Ecto neural progenitor cell (in vitro differentiated cells): ENCODE measurements at places on chromosomes 7 and 10.

DNA sequence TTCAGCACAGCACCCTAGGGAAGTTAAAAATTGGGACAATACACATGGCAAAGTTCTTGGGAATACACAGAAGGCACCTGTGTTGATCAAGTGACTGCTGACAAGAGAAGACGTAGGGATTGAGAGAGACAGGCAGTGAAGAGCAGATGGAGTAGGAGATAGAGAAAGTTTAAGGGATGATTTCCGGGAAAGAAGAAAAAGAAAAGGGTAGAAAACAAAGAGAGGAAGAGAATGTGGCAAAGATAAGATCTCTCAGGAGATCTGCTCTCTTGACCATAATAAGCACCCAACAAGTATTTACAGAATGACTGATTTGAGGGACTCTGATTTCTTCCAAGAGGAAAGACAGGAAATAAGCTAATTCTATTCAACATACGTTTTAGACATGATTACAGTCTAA is 15.1 kb upstream of the RALA start:
- DNase-seq = no peak

DNA sequence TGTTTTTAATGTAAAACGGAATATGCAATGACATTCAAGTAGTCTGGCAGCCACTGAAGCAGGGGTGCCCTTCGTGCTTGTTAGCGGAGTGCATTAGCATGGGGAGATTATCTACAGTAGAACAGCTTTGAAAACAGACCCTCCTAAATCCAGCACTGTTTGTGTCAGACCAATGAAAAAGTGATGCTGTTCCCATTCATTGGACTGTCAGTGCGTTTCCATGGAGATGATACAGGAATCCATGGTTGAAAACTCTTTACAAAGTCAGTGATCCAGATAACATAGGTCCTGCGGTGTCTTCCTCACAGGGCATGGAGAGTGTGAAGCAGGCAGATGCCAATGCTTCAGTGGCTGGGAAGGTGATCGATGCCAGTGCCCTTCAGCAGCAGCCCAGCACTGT is 73.6 kb downstream of the ITGB8 start:
- DNase-seq = peak; percentile 59

GRCh38 chr7:108049962-108050361 is 47.0 kb upstream of the LAMB1 start:
- DNase-seq = no peak

- peak; percentile 49 for DNase-seq
These were observed 4.2 kb upstream of the KCP start for GRCh38 chr7:128914566-128915151.

- DNase-seq = no peak
These were observed 110.6 kb upstream of the ASAH2 start for GRCh38 chr10:50361946-50362345.

GRCh38 chr10:17431871-17432311 is 22.5 kb downstream of the ST8SIA6 start:
- no peak for DNase-seq

GRCh38 chr10:13706604-13707003 is 119.8 kb downstream of the PRPF18 start:
- DNase-seq = no peak

- DNase-seq = no peak
These were observed 73.6 kb downstream of the CCSER2 start for GRCh38 chr10:84401854-84402611.

- DNase-seq = no peak
These were observed 206 bp downstream of the UPF2 start for GRCh38 chr10:12042409-12042796.

DNA sequence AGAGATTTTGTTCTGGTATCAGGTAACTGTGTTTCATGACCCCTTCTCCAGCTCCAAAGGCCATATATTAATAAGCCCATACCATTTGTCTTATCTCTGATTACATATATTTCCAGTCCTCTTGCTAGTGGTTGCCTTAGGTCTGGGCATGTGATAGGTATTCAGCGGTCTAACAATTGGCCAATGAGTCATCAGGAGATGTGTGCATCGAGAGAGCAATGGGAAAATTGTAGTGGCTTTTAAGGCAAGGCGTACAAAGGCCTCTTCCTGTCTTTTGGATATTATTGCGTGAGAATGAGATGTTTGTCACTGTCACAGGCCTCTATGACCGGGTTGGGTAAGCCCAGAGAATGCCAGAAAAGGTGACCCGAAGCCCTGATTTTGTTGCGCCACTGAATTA is 38.6 kb upstream of the SFRP5 start:
- DNase-seq = no peak

DNA sequence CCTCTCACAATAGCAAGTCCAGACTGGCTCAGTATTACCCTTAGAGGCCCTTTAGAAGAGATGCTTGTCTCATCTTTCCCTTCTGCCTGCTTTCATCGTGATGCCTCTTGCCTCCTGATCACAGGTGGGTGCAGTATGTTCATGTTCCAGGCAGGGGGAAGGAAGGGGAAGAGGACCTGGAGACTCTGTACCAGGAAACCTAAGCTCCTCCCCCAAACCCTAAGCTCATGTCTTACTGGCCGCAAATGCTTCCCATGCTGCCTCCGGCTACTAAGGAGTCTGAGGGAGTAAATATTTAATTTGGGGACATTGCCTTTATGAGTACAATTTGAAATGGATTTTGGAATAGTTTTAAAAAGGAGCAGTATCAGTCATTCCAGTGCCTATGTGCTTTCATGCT is 192.6 kb downstream of the CDCA7L start:
- no peak for DNase-seq

DNA sequence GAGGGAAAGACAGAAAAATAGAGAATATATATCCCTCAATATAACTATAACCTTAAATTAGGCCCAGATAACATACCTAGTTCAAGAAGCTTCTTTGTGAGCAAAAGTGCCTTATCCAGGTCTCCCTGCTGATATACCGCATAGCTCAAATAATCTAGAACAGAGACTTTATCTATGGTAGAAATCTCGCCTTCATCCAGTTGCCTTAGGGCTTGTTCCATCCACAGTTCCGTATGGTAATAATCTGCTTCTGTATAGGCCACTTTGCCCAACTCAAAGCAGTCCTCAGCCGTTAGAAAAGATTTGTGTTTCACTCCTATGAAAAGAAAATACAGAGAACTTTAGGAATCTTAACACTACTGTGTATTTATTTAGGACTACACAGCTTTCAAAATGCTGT is 43.4 kb downstream of the P4HA1 start:
- DNase-seq = no peak

DNA sequence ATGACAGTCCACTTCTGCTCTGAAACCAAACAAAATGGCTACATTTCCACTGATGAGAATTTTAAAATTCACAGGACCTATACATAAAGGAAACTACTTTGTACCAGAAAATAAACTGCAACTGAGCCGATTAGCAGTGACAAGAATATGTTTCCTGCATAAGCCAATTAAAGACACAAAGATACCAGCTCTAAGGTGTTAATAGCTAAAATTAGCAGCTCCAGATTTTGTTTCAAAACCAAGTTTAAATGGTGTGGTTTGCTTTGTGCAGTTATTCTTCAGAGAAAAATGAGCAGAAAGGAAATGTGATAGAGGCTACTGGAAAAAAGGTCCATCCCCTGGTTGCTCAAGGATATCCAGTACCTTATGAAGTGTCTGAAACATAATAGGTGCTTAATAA is 123.2 kb downstream of the ANK3 start:
- DNase-seq = no peak

DNA sequence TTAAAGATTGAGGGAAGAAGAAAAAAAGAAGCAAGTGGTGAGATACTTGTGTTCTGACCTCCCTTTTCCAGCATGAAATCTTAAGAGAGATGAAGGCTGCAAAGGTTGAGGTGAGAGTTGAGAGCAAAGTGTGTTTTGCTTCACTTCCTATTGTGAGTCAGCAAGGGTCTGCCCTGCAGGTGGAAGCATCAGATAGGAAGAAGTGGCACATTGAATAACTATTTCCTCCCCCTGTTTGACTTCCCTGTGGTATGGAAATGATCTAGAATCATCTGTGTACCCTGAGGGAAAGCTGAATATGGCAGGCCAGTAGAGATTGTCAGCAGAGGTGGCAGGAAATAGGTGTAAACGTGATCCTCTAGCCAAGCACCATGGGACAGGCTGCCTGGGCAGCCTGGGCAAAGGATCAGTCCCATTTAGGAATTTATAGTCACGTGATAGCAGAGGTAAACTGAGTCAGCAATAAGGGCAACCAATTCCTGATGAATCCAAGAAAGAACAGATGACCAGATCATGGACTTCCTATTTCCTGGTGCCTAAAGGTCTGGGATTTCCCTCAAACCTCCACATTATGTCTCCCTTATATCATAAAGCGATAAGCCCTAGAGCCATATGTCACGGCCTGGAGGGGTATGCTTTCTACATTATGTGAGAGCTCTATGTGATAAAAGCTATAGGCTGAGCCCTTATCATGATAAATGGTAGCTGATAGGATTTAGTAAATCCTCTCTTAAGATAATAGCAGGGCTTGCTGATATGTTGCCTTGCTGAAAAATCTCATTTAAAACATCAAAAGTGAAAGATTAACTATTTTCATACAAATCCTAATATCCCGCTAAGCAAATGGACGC is 287.0 kb downstream of the MDFIC start:
- DNase-seq = no peak

DNA sequence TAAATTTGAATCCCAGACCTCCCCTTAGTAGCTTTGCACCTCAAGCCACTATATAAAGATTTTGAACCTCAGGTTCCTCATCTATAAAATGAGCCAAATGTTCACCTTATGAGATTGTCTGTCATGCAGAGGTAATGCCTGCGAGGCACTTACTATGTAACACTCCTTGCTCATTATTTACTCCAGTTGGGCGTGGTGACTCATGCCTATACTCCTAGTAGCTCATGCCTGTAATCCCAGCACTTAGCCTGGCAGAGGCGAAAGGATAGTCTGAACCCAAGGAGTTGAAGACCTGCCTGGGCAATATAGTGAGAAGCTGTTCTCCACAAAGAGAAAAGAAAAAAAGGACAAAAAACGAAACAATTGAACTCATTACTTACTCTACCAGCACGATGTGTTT is 82.2 kb downstream of the MDFIC start:
- DNase-seq = no peak

- DNase-seq = no peak
These were observed 41.9 kb downstream of the ENO4 start for GRCh38 chr10:116891208-116891607.
